ENCODE measurements at places on chromosomes 4 and X. TPM values are rescaled to one million over a fixed set of nuclear protein-coding genes. Genes with fewer than 3 reads are reported as not detected.

GRCh38 chrX:37755025-37755424 lies 24.8 kb upstream of the CYBB start:
- no peak overlapping the region for H3K4me3 ChIP-seq
- no peaks in the 10 kb centered on the region for H3K27me3 ChIP-seq
- H3K36me3 ChIP-seq, result no peaks in the 10 kb centered on the region
- no peak overlapping the region for H3K27ac ChIP-seq
- no peak for DNase-seq

DNA sequence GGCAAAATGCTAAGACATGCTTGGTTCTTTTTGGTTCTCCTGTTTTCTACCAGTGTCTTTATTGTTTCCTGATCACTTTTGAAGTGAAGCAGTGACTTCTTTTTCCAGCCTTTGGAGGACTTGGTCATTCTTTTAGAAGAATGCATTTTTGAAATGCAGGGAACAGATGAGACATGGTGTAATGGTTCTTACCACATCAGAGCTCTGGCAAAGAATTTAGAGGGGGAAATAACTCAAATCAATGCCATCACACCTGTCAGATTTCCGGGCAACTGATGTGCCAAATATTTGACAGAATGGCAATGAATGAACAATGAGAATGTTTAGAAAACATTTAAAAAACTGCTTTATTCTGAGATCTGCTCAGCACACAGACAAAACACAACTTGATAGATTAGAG lies 519.6 kb downstream of the IQCM start:
- H3K4me1 ChIP-seq, result no peaks in the 10 kb centered on the region
- no peaks in the 10 kb centered on the region for H3K36me3 ChIP-seq
- H3K4me3 ChIP-seq, result no peak overlapping the region
- no peaks in the 10 kb centered on the region for H3K27me3 ChIP-seq
- DNase-seq, result no peak

- H3K27ac ChIP-seq, result no peak overlapping the region
- no peaks in the 10 kb centered on the region for H3K36me3 ChIP-seq
- H3K4me1 ChIP-seq, result no peaks in the 10 kb centered on the region
- no peaks in the 10 kb centered on the region for H3K27me3 ChIP-seq
Observed at GRCh38 chr4:119676101-119676500, 47.5 kb upstream of the PDE5A start.

Gene PRR32
- total RNA-seq, result 3.6 TPM

Gene PNCK
- 42.4 TPM for total RNA-seq

Gene TMEM47
- 59.3 TPM for total RNA-seq

Gene TMEM164
- total RNA-seq, result 36.6 TPM

Gene GPC4
- total RNA-seq, result 5.8 TPM

Gene RTL3
- total RNA-seq, result 0.30 TPM

Data from right atrium auricular region (tissue), 2 donors.